Fibroblast of the aortic adventitia (primary cell): ENCODE measurements at places on chromosomes 11 and 22. TPM values are rescaled to one million over a fixed set of nuclear protein-coding genes. Genes with fewer than 3 reads are reported as not detected.

Gene LDHAL6A
- not detected in 2 replicates for total RNA-seq

Gene OR6A2
- total RNA-seq: 0.27 and 0.33 TPM in 2 replicates

Gene CLDN5
- total RNA-seq: 0.27 and 1.6 TPM in 2 replicates

Gene LIF
- 0.57 and 6.2 TPM in 2 replicates for total RNA-seq

Gene PICK1
- 6.5 and 14.5 TPM in 2 replicates for total RNA-seq

Gene ACCS
- total RNA-seq: 10.8 and 39.4 TPM in 2 replicates

Gene VPS37C
- total RNA-seq: 9.2 and 13.5 TPM in 2 replicates

Gene PRPF19
- 19.5 and 53.1 TPM in 2 replicates for total RNA-seq

Gene EFCAB6
- 2.5 and 2.7 TPM in 2 replicates for total RNA-seq

Gene KRTAP5-7
- total RNA-seq: 0.09 and 0.33 TPM in 2 replicates

Gene C11orf97
- not detected in 2 replicates for total RNA-seq

Gene TNNT3
- total RNA-seq: 0.81 and 6.5 TPM in 2 replicates

Gene F2
- not detected in 2 replicates for total RNA-seq

Gene PHOX2A
- total RNA-seq: not detected in 2 replicates

Gene SLC7A4
- 0.09 TPM in 1 of 2 replicates, not detected in the other for total RNA-seq

Gene FXYD2
- total RNA-seq: not detected in 2 replicates

Gene OR51L1
- total RNA-seq: 0.33 TPM in 1 of 2 replicates, not detected in the other

Gene FIBIN
- 15.5 and 22.6 TPM in 2 replicates for total RNA-seq

Gene SNX19
- total RNA-seq: 122 and 133 TPM in 2 replicates

Gene WEE1
- 26.3 and 51.1 TPM in 2 replicates for total RNA-seq

Gene CCDC188
- total RNA-seq: 0.45 TPM in 1 of 2 replicates, not detected in the other

Gene CSF2RB
- total RNA-seq: 0.81 and 0.98 TPM in 2 replicates
